ENCODE measurements at places on chromosomes 1 and 21.

DNA sequence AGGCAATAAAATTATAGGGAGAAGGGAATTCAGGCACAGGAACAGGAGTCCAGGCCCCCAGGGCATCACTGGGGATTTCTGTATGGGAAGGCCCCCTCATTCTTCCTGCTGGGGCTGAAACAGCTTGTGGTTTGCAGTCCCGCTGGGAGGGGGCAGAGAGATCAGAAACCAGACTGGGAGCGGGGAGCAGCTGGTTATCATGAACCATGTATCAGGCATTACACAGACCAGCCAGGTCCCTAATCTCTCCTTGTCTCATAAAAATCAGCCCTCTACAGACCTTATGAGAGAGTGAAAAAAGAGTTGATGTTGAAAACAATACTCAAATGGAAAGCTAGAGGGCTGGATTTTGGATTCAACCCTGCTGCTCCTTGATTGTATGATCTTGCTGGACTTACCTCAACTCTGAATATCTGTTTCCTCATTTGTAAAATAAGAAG lies 93.4 kb upstream of the F3 start:
- no peak for DNase-seq

GRCh38 chr1:18893120-18893519 lies 9.2 kb downstream of the ALDH4A1 start:
- no peak for DNase-seq

GRCh38 chr21:44529503-44530125 lies 10.4 kb downstream of the KRTAP10-1 start:
- DNase-seq = no peak

DNA sequence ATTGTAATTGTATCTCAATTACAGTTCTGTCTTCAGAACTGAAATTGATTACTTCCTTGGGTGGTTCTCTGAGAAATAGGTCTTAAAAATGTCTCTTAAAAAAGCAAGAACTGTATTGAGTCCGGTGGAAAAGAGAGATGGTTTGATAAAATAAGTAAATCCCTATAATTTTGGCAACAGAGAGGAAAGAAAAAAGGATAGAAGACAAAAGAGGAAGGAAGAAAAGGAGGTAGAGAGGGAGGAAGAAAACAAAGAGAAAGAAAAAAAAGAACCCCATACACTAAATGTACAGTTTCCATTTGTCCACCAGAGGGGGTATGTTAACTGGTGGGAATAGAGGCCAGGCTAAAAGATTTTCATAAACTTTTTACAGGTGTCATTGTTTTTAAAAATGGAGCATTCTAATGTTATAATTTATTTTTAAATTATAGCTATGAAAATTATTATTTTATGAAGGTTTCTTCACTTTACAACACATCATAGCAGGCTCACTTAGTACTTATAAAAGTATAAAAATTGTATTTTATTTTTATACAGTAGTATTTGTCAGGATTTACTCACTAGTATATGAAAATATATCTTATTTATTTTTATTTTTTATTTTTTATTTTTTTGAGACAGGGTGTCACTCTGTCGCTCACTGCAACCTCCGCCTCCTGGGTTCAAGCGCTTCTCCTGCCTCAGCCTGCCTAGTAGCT lies 2.1 kb upstream of the UBE2T start:
- DNase-seq = no peak

DNA sequence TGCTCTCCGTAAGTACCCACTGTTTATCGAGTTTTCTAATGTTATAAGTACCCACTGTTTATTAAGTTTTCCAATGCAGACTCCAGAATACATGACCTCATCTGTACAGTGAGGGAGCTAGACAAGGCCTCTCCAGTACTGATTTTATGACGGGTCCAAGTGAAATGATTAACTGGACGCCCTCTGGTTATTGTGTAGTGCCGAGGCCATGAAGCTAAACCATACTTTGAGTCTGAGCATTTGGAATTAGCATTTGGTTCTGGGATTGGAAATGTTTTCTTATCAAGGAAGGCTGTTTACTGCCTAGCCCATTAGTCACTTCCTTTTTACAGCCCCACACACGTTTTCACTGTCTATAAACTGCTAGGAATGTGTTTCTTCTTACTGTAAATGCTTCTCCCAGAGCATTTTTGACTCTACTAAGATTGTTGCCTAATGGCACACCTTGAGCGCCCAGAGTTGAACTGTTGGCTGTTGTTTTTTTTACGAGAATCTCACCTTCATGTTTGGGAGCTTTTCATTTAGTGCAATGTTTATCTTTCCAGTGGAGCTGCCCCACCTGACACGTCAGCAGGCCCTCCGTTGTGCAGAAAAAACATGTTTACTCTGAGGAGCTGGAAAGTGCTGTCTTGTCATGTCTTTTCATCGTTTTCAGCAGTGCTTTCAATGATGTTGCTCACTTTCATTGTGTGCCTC lies 26.9 kb downstream of the SPATA46 start:
- DNase-seq = peak; percentile 8

DNA sequence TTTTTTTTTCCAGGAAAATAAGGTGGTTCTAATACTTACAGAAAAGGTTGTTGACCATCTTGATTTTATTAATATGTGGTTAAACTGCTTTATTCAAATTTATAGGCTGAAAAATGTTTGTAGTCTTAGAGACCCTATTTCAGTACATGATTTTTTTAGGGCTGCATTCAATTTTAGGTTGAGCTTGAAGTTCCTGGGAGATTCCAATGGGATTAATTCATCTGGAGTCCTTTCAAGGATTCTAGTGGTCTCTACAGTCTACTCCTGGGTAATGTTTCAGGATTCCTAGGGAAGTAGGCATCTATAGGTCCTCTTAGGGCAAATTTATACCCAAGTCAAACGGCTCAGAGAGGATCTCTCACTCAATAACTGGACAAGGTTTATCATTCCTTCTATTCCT lies 126.7 kb downstream of the HMCN1 start:
- DNase-seq = no peak

DNA sequence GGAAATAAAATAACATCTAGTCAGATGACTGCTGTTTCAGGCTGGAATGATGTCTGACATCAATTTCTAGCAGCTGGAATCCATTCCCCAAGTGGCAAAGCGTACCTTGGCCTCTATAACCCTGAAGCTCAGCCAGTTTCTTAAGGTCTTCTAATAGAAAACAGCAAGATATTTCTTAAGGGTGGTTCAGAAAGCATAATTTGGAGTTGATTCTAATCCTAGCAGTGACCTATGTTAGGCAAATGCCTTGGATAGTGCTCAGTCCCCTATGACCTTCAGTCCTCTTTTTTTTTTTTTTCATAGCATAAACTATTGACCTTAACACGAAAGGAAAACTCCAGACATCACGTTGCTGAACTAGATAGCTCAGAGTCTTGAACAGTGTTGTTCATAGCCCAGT lies 56.5 kb downstream of the LAMC2 start:
- no peak for DNase-seq

DNA sequence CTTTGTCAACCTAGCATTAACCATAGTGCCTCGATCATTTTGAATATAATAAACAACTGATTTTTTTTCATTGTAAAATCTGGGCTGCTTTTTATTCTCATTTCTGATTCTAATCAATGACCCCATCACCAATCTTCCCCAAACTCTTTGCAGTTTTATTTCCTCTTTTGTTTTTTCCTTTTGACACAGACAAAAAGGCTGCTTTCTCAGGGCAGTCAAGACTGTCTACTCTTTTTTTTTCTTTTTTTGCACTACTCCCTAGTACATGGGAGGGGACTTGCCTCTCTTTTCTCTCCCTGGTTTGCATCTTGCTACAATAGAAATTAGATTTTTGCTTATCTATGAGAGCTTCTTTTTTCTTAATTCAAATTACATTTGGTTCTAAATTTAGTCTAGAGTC lies 987.9 kb downstream of the ADGRL2 start:
- no peak for DNase-seq

DNA sequence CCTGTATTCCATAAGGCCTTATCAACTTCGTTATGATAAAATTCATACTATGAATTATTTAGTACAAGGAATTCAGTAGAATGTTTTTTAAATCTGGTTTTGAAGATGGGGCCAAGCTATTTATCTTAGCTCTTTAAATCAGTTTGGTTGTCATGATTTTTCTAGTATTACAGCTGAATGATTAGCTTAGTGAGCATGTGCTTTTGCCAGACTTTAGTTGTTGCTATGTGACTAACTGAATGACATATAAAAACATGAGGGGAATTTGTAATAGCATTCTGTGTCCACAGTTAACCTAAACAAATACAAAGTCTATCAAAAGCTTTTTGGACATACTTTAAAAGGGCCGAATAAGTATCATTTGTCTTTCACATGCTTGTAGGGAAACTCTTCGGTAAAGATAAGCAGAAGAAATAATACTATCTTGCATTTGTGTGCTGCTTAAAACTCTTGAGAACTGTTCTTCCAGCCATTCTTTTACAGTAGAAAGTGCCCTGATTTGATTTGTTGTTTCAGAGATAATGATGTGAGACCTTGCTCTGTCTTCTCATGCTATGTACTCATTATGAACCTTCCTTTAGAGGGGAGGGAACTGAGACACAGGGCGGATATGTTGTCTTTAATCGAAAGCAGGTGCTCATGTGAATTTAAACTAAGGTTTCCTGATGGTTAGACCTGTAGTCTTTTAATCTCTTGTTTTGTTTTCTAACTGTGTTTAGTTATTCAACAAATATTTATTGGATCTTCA lies 18.8 kb downstream of the NEK7 start:
- DNase-seq = no peak

DNA sequence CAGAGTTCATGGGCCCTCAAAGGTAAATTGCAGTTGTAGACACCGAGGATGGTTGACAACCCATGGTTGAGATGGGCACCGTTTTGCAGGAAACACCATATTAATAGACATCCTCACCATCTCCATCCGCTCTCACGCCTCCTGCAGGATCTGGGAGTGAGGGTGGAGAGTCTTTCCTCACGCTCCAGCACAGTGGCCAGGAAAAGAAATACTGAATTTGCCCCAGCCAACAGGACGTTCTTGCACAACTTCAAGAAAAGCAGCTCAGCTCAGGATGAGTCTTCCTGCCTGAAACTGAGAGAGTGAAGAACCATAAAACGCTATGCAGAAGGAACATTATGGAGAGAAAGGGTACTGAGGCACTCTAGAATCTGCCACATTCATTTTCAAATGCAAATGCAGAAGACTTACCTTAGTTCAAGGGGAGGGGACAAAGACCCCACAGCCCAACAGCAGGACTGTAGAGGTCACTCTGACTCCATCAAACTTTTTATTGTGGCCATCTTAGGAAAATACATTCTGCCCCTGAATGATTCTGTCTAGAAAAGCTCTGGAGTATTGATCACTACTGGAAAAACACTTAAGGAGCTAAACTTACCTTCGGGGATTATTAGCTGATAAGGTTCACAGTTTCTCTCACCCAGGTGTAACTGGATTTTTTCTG lies 9.3 kb downstream of the SLAMF8 start:
- DNase-seq = no peak

DNA sequence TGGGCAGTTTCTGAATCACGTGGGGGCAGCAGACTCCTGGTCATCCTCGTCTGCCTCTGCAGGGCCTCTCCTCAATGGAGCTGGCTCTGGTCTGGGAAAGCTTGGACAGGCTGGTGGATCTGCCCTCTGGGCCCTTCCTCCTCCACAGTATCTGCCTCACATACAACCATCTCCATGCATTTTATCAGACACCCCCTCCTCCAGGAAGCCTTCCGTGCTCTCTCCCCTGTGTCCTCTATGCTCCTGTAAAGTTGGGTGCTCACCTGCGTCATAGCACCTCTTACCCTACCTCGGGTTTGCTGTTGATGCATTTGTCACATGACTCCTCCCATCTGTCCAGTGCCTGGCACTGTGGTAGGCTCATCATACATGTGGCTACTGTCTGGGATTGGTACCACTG lies 95.7 kb upstream of the TMEM51 start:
- DNase-seq = no peak

DNA sequence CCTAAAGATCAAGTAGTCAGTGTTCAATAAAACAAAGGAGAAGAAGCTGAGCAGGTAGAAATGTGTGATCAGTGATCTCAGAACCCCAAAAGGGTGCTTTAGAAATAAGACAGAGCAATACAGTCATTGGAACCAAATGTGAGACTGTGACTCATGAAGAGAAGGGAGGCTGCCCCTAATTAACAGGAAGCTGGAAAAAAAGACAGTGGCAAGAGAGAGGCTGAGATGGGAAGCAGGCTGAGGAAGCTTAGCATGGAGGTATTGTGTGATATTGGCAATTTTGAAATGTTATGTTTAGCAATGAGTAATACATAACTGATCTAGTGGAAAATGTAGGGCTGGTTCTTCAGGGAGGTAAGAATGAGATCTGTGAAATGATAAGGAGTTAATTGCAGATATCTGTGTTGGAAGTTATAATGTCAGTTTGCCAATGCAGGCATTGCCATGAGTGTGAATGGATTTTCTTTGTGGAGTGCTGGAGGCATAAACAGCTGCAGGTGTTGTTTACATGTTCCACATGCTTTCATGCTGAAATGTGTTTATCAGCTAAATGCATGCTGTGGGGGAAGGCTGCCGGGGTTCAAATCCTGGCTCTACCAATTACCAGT lies 90.6 kb upstream of the CACNA1E start:
- no peak for DNase-seq

DNA sequence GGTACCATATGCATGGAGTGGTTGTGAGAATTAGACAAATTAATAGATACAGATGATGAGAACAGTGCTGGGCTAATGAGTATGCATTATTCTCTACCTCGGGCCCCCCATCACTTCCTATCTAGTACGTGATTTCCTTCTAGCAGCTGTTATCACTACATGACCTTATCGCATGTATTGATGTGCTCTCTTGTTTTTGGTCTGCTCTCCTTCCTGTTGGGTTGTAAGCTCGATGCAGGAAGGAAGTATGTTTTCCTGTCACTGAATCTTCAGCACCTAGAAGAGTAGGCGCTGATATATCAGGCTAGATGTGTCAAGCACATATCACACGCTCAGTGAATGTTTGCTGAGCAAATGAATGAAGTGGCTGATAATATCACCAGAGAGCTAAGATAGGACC lies 43.9 kb upstream of the IFNAR2 start:
- DNase-seq = no peak

GRCh38 chr1:20302108-20302471 lies 11.4 kb downstream of the VWA5B1 start:
- no peak for DNase-seq

GRCh38 chr1:248839168-248839555 lies 1.1 kb downstream of the ZNF672 start:
- no peak for DNase-seq

DNA sequence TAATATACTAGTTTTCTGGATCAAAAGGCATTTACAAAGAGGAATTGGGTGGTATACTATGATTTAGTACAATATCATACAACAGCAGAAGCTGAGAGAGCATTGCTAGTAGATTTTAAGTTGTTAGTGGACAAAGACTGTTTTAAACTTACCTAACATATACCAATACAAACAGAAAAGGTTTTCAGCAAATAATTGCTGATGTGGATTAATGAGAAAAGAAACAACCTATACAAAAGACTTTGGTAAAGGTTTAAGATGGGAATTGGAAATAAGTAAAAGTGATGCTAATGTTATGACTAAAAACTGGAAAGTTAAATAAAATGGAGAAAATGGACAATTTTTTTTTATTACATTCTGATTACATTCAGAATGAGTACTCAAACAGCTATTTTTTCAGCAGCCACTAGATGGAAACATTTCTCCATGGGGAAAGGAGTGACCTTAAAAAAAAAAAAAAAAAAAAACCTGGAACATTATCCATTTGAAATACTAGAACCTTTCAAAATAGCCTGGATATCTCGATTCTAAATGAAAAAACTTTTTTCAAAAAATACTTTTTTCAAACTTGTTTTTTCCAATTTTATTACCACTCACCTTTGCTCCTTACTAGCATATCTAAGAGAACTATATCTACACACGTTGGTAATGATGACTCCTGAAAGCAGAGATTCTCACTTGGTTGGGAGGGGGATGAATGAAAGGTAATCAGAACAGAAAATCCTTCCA lies 55.4 kb downstream of the EPRS1 start:
- no peak for DNase-seq
